ENCODE measurements at places on chromosomes 2 and 18. TPM values are rescaled to one million over a fixed set of nuclear protein-coding genes. Genes with fewer than 3 reads are reported as not detected.

Gene FAM228A
- 1.3 TPM for total RNA-seq

Gene CSRNP3
- total RNA-seq, result 3.0 TPM

Gene PID1
- total RNA-seq, result 21.1 TPM

Gene TMEM37
- total RNA-seq, result 0.44 TPM

Gene IL18R1
- 0.66 TPM for total RNA-seq

Gene TTN
- 0.50 TPM for total RNA-seq

Gene CHRND
- total RNA-seq, result not detected

Gene WDCP
- 11.2 TPM for total RNA-seq

Gene TFPI
- total RNA-seq, result 135 TPM

Gene IL36B
- not detected for total RNA-seq

Gene BIN1
- total RNA-seq, result 40.4 TPM

Gene SCG2
- 1.0 TPM for total RNA-seq

Gene ITGA6
- total RNA-seq, result 56.3 TPM

Gene TSPYL6
- total RNA-seq, result under 0.01 TPM

Gene CERKL
- total RNA-seq, result 0.15 TPM

Gene CABLES1
- 35.7 TPM for total RNA-seq

Gene SERPINB3
- not detected for total RNA-seq

Gene SKA1
- 1.5 TPM for total RNA-seq

Gene COPS7B
- 20.5 TPM for total RNA-seq

Gene STARD6
- not detected for total RNA-seq

Gene ALK
- total RNA-seq, result under 0.01 TPM

Gene PPP4R1
- 95.4 TPM for total RNA-seq

Gene IKZF2
- total RNA-seq, result 15.6 TPM

Measured in smooth muscle cell of trachea (primary cell).